ENCODE measurements at places on chromosomes 2 and 18. TPM values are rescaled to one million over a fixed set of nuclear protein-coding genes. Genes with fewer than 3 reads are reported as not detected.

The TRIM43 gene
- total RNA-seq = not detected

GRCh38 chr18:58842978-58843687, 21.5 kb upstream of the ZNF532 start:
- no peak overlapping the region for H3K4me3 ChIP-seq
- no peaks in the 10 kb centered on the region for H3K4me1 ChIP-seq
- no peak overlapping the region for H3K27ac ChIP-seq
- DNase-seq = no peak

DNA sequence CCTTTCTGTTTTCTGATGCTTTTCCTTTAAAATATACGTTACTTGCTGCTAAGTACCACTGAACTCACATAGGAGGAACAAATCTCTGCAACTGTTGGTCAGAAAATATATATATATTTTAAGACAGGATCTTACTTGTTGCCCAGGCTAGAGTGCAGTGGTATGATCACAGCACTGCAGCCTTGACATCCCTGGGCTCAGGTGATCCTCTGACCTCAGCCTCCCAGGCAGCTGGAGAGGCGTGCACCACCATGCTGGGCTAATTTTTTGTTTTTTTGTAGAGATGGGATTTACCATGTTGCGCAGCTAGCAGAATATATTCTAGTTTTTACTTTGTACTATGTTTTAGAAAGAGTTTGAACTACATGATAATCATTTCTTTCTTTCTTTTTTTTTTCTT, 51.5 kb downstream of the EHBP1 start:
- H3K36me3 ChIP-seq = no peaks in the 10 kb centered on the region
- H3K4me1 ChIP-seq = no peaks in the 10 kb centered on the region
- no peaks in the 10 kb centered on the region for H3K27me3 ChIP-seq

GRCh38 chr2:36404754-36405153, 49.2 kb downstream of the CRIM1 start:
- no peak overlapping the region for H3K4me3 ChIP-seq
- no peak for DNase-seq
- no peaks in the 10 kb centered on the region for H3K27me3 ChIP-seq
- no peaks in the 10 kb centered on the region for H3K36me3 ChIP-seq
- H3K4me1 ChIP-seq = no peaks in the 10 kb centered on the region

- no peaks in the 10 kb centered on the region for H3K36me3 ChIP-seq
- DNase-seq = no peak
- H3K4me1 ChIP-seq = peaks cover 3% of the 10 kb centered on the region
- no peaks in the 10 kb centered on the region for H3K27me3 ChIP-seq
- no peak overlapping the region for H3K4me3 ChIP-seq
Measured at GRCh38 chr18:49608366-49609255, 46.8 kb downstream of the LIPG start.

DNA sequence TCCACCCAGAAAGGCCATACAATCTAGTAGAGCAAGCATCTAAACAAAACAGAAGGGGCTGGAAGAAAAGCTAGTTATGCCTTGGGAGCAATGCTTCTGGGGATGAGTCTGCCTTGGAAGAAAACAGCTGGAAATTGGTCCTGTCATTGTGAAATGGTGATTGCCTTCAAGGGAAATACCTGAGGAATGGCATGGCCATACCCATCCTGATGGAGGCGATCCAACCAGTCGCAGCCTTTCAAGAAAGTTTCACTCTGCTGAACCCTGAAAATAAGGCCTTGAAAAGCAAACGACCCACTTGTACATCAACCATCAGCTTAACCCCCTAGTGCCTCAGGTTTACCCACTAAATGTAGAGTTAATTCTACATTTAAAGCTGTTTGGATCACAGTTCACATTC, 72.6 kb upstream of the PID1 start:
- H3K4me1 ChIP-seq = no peaks in the 10 kb centered on the region
- H3K27me3 ChIP-seq = no peaks in the 10 kb centered on the region
- no peak overlapping the region for H3K4me3 ChIP-seq
- H3K36me3 ChIP-seq = no peaks in the 10 kb centered on the region
- no peak overlapping the region for H3K27ac ChIP-seq
